NCI-H524 (cell line): ENCODE measurements at places on chromosomes 12 and 14.

GRCh38 chr14:70716958-70717357 is 75.2 kb downstream of the TTC9 start:
- peak; percentile 47 for DNase-seq

DNA sequence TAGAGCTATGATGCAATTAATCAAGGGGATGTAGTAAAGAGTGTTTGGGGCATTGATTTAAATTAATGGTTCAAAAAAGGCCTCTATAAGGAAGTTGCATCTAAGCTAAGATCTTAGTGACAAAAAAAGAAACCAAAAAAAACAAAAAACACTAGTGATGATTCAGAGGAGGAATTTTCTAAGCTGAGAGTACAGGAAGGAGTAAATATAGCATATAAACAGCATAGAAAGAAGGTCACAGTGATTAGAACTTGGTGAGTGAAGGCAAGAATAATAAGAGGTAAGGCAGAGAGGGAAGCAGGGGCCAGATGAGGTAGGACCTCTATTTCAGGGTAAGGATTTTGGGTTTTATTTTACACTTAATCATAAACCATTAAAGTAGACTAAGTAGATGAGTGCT is 48.0 kb upstream of the PDZRN4 start:
- DNase-seq = no peak

- peak; percentile 73 for DNase-seq
These were observed 37.5 kb upstream of the CORO1C start for GRCh38 chr12:108768591-108769500.

DNA sequence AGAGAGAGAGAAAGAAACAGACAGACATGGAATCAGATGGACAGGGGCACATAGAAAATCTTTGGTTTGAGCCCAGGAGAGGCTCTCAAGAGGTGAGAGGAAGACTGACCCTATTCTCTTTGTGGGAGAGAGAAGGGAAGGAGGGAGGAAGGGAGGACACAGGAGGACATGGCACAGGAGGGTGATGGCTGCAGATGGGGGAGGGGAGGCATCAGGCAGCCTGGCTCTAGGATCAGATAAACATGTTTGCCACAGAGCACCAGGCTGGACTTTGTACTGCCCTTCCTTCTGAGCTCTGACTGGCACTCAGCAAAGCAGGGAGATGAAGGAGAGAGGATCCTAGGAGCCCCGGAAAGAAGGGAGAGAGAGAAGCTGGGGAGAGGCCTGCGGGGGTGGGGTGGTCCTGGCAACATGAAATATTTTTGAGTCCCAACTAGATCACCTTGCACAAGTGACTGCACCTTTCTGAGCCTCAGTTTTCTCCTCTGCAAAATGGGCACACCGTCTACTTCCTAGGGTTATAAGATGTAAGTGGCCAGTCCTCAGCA is 6.1 kb downstream of the HNF1A start:
- no peak for DNase-seq

DNA sequence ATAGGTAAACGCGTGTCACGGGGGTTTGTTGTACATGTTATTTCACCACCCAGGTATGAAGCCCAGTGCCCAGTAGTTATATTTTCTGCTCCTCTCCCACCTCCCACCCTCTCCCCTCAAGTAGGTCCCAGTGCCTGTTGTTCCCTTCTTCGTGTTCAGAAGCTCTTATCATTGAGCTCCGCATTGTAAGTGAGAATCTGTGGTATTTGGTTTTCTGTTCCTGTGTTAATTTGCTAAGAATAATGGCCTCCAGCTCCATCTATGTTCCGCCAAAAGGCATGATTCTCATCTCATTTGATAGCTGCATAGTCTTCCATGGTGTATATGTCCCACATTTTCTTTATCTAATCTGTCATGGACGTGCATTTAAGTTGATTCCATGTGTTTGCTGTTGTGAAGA is 6.9 kb upstream of the GPRC5D start:
- DNase-seq = no peak

DNA sequence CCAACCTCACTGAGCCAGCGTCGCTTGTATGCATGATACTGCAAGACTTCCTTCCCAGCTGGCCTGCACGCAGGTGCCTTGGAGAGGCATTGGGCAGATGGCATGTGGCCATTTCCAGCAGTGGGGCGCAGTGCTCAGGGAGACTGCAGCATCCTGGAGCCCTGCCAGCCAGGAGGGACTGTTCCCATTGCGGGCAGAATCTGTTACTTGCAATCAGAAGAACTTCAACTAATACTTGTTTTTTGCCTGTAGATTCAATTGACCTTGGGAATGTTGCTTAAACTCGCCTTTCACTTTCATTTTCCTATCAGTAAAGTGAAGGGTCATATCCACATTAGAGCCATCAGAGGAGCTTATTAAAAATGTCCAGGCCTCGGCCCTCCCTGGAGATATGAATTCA is 29.8 kb downstream of the ANKRD9 start:
- peak; percentile 98 for DNase-seq

- DNase-seq = no peak
These were observed 775 bp upstream of the FAM186A start for GRCh38 chr12:50397117-50397650.

GRCh38 chr12:93722835-93723567 is 45.8 kb downstream of the CRADD start:
- DNase-seq = peak; percentile 12

DNA sequence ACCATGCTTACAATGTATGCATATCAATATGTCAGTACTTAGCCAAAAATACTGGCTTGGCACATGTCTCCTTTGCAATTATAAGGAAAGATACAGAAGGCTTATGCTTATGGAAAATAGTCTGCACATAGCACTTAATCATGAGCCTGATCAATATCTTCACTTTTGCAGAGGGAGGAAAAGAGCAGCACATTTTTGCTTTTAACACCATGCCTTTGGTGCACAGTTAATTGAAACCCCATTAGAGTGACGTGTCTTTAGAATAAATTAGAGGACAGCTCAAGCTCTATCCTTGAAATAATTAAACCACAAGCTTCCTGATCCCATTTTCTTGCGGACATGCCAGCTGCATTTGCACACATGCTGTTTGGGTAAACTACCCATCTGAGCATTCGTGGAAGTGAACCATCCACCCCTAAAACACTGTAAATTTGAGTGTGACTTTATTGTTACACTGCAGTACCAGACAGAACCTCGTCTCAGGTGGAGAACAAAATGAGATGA is 839.9 kb upstream of the MGAT4C start:
- no peak for DNase-seq

- DNase-seq = no peak
These were observed 669 bp upstream of the KCNK13 start for GRCh38 chr14:90060965-90061684.

DNA sequence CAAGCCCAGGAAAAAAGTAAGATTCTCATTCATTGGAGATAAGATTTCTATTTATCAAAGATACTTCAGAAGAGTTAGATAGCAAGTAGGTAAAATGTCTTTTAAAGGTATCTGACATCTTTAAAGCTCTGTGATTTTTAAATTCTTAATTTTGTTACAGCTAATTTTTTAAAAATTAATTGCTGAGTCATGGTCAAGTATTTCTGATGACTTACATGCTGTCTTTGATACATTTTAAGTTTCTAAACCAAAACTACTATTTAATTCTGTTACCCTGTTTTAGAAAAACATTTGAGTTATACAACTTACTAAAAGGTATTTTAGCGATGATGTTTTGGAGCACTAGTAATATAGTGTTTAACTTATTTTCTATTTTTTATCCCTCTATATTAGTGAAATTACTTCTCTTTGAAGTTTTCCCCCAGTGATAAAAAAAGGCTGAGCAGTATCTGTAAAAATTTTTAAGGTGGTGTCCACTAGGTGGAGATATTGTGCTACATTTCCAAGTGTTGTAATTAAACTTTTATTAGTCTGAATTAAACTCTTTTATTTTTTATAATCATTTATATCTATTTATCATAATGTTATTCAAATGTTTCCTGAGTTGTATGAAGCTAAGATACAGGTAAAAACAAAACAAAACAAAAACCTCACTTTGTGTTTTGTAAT is 11.5 kb downstream of the ALG10 start:
- peak; percentile 5 for DNase-seq
